Vagina (tissue), 2 donors: ENCODE measurements at places on chromosomes 5 and 9.

GRCh38 chr9:72119853-72120252, 29.4 kb upstream of the GDA start:
- no peak overlapping the region for H3K4me3 ChIP-seq
- H3K4me1 ChIP-seq: no peaks in the 10 kb centered on the region
- DNase-seq: no peak
- H3K36me3 ChIP-seq: no peaks in the 10 kb centered on the region
- no peak overlapping the region for H3K27ac ChIP-seq
- no peaks in the 10 kb centered on the region for H3K27me3 ChIP-seq

DNA sequence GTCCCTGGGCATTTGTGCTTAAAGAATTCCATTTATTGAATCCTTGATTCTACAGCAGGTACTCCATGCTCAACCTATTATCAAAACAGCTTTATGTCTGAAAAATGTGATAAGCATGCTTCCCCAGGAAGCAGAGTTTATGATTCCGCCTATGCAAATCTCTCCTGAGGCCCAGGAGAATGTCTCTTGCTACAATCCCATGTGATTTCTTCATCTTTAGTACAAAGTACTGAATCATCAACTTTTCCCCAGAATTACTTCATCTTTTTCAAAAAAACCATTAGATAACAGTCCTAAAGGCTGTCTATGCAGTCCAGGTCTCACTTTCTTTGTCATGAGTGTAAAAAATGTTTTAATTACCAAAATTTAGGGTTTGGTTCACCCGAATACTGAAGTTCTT, 130.2 kb upstream of the ADAMTSL1 start:
- no peaks in the 10 kb centered on the region for H3K36me3 ChIP-seq
- no peak overlapping the region for H3K27ac ChIP-seq
- no peak overlapping the region for H3K4me3 ChIP-seq
- DNase-seq: no peak
- no peaks in the 10 kb centered on the region for H3K27me3 ChIP-seq

GRCh38 chr5:117414926-117415325, 840.3 kb upstream of the SEMA6A start:
- no peaks in the 10 kb centered on the region for H3K27me3 ChIP-seq
- H3K36me3 ChIP-seq: no peaks in the 10 kb centered on the region
- DNase-seq: no peak

GRCh38 chr9:29078063-29078666, 1504.9 kb upstream of the C9orf72 start:
- no peaks in the 10 kb centered on the region for H3K4me1 ChIP-seq
- no peaks in the 10 kb centered on the region for H3K36me3 ChIP-seq
- no peaks in the 10 kb centered on the region for H3K27me3 ChIP-seq

DNA sequence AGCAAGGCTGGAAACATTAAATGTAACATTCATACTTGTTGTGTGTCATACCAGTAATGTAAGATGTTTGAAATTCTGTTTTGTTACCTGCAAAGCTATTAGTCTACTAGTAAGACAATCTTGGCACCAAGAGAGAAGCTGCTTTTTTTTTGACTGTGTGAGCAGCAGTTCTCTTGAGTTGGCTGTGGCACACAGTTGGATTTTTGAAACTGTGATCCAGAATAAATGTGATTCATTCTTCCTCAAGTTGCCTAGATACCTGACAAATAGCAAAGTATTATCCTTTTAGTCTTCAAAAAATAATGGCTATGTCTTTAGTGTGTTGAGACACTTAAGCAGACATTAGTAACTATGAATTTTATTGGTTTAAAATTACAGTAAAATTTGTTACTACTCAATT, 57.2 kb upstream of the HAPLN1 start:
- no peaks in the 10 kb centered on the region for H3K27me3 ChIP-seq
- no peaks in the 10 kb centered on the region for H3K4me1 ChIP-seq
- H3K27ac ChIP-seq: no peak overlapping the region
- H3K4me3 ChIP-seq: no peak overlapping the region

DNA sequence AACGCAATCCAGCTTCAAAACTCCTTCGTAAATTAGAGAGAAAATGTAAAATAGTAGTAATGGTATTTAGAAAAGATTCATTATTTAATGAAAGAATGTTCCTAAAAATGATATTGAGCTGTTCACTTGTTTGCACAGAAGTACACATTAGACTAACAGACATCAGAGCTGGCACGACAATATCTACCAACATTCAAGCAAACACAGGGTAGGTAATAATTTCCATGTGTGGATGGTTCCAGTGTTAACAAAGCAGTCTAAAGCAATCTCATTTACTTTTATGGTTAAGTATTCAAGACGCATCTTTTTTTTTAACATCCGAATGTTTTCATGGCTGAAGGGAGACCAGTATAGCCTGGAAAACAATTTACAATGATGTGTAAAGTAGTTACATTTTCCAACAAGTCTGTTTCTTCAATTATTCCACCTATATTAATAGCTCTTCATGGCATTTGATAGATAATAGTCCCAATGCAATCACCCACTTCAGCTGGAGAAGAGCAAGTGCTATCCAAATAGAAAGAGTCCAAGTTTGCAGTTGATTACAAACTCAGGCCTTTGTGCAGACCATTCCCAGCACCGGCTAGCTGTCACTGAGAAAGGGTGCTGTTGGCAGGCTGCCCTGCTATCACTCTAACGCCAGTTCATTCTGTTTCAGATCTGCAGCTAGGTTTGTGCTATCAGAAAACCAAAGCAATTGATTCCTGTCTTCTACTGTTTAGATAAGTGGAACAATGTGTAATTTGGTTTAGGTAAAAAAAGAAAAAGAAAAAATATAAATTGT, 458.8 kb downstream of the DTWD2 start:
- no peak overlapping the region for H3K4me3 ChIP-seq
- H3K4me1 ChIP-seq: no peaks in the 10 kb centered on the region
- no peaks in the 10 kb centered on the region for H3K27me3 ChIP-seq

DNA sequence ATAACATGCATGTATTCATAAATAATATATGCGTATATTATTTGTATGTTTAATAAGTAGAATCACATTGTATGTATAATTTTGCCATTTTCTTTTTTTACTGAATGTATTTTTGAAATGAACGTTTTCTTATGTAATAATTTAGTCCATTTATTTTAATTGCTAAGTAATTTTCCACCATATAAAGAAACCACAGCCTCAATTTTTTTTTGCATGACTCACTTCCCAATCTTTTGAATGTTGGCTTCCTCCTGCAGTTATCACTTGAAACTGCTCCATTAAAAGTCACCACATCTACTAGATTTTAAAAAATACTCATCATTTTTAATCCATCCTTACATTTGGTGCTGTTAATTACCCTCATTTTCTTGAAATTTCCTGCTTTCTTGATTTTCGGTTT, 363.3 kb upstream of the MEF2C start:
- DNase-seq: no peak
- H3K4me1 ChIP-seq: no peaks in the 10 kb centered on the region
- no peaks in the 10 kb centered on the region for H3K27me3 ChIP-seq

DNA sequence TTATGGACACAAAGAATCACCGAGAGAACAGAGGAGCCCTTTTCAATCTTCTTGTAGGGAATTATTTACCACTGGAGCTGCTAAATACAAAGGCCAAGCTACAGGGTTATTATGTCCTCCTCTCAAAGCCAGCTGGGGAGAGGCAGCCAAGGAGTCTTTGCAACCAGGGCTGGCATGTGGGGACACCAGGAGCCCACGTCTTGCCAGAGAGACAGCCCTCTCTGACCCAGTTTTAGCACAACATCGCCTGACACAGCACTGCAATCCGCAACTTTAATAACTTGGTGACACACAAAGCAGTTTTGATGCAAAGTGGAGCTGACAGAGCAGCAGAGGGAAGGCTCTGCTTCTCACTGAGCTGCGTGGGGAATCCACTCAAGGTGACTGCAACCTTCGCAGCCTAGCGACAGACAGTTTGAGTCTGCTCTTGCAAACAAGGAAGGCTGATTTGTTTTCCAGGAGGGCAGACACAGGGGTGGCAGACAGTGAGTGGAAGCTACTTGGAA, 33.6 kb downstream of the TLR4 start:
- no peak overlapping the region for H3K27ac ChIP-seq
- no peaks in the 10 kb centered on the region for H3K27me3 ChIP-seq
- DNase-seq: no peak

GRCh38 chr5:106730912-106731311, 939.8 kb downstream of the EFNA5 start:
- DNase-seq: no peak
- no peaks in the 10 kb centered on the region for H3K4me1 ChIP-seq
- H3K36me3 ChIP-seq: no peaks in the 10 kb centered on the region
- no peak overlapping the region for H3K4me3 ChIP-seq

DNA sequence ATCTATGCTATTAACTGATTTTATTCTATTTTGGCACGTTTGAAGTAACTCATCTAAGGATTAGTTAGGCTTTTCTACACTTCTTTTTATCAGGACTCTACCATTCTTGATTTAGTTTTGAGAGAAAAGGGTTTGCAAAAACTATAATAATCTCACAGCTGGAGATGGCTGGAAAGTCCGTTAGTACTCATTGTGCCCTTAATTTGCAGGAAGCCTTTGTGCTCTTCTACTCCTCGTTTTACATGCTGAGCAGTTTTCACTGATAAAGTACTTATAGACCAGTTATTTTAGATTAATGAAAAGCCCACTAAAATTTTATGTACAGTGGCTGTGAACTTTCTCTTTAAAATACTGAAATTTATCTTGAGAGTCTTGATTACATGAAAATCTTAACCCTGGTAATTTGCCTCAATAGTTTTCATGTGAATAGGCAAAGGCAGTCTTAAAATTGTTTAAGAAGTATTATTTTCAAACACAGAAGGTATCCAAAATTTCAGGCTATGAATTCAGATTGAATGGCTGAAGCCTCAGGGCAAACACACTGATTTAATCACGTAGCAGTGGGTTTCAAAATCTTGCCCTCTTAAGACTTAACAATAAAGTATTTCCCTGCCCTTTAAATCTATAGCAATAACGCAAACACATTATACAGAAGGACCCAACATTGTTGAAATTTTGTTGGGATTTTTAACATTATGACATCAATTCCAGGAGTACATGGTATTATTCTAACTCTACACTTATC, 18.6 kb downstream of the MLLT3 start:
- no peaks in the 10 kb centered on the region for H3K36me3 ChIP-seq
- no peak for DNase-seq
- peaks cover 35% of the 10 kb centered on the region for H3K4me1 ChIP-seq
- no peak overlapping the region for H3K4me3 ChIP-seq

GRCh38 chr5:56910210-56910965, 992 bp downstream of the SETD9 start:
- peak overlapping the region; percentile 95 for H3K27ac ChIP-seq
- peaks cover 8% of the 10 kb centered on the region for H3K4me1 ChIP-seq
- no peaks in the 10 kb centered on the region for H3K36me3 ChIP-seq
- DNase-seq: no peak
- H3K27me3 ChIP-seq: no peaks in the 10 kb centered on the region

- no peak for DNase-seq
- peaks cover 40% of the 10 kb centered on the region for H3K36me3 ChIP-seq
- H3K27me3 ChIP-seq: no peaks in the 10 kb centered on the region
Observed at GRCh38 chr9:132626285-132626684, 43.5 kb downstream of the DDX31 start.

- no peak overlapping the region for H3K4me3 ChIP-seq
- H3K36me3 ChIP-seq: no peaks in the 10 kb centered on the region
- no peak overlapping the region for H3K27ac ChIP-seq
- DNase-seq: no peak
Observed at GRCh38 chr5:161312882-161313281, 233.6 kb downstream of the GABRB2 start.

- no peak for DNase-seq
- H3K27ac ChIP-seq: no peak overlapping the region
- no peaks in the 10 kb centered on the region for H3K4me1 ChIP-seq
- no peaks in the 10 kb centered on the region for H3K27me3 ChIP-seq
- H3K36me3 ChIP-seq: no peaks in the 10 kb centered on the region
- H3K4me3 ChIP-seq: no peak overlapping the region
Observed at GRCh38 chr9:26579056-26579455, 313.5 kb downstream of the CAAP1 start.

- H3K27me3 ChIP-seq: no peaks in the 10 kb centered on the region
- no peak overlapping the region for H3K27ac ChIP-seq
- no peak overlapping the region for H3K4me3 ChIP-seq
- no peaks in the 10 kb centered on the region for H3K4me1 ChIP-seq
Observed at GRCh38 chr9:80871596-80871995, 817.8 kb downstream of the TLE1 start.

GRCh38 chr9:80792726-80793125, 896.6 kb downstream of the TLE1 start:
- DNase-seq: no peak
- H3K36me3 ChIP-seq: no peaks in the 10 kb centered on the region
- no peaks in the 10 kb centered on the region for H3K27me3 ChIP-seq
- H3K27ac ChIP-seq: no peak overlapping the region
- H3K4me3 ChIP-seq: no peak overlapping the region

- H3K36me3 ChIP-seq: no peaks in the 10 kb centered on the region
- DNase-seq: no peak
- H3K4me1 ChIP-seq: peaks cover 14% of the 10 kb centered on the region
- H3K27me3 ChIP-seq: no peaks in the 10 kb centered on the region
Observed at GRCh38 chr5:17308326-17309065, 91.1 kb downstream of the BASP1 start.

- H3K27me3 ChIP-seq: no peaks in the 10 kb centered on the region
- DNase-seq: no peak
- H3K27ac ChIP-seq: no peak overlapping the region
- no peak overlapping the region for H3K4me3 ChIP-seq
- no peaks in the 10 kb centered on the region for H3K4me1 ChIP-seq
Observed at GRCh38 chr5:35182910-35183535, 47.3 kb downstream of the PRLR start.

GRCh38 chr5:81896764-81897163, 75.1 kb upstream of the ATG10 start:
- no peak overlapping the region for H3K4me3 ChIP-seq
- no peak overlapping the region for H3K27ac ChIP-seq
- H3K4me1 ChIP-seq: no peaks in the 10 kb centered on the region

DNA sequence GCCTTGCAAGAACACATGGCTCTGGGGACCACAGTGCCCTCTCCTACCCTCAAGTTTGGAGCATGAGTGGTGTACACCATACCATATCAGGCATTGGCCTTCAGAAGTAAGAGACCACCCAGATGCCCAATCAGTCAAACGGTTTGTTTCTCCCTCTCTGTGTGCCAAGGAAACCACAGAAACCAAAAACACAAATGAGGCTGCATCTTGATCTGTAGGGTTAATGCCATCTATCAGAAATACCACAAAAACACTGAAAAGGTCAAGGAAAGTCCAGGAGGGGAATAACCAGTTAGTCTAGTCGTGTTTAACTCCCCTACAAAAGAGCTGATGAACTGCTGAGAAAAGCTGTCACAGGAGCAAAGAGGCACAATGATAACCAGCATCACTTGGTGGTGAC, 78.4 kb downstream of the INSYN2B start:
- no peaks in the 10 kb centered on the region for H3K27me3 ChIP-seq
- DNase-seq: no peak
- no peaks in the 10 kb centered on the region for H3K4me1 ChIP-seq
- no peak overlapping the region for H3K4me3 ChIP-seq
- H3K27ac ChIP-seq: no peak overlapping the region
- H3K36me3 ChIP-seq: no peaks in the 10 kb centered on the region

GRCh38 chr9:95382433-95382832, 64.9 kb upstream of the FANCC start:
- H3K27me3 ChIP-seq: no peaks in the 10 kb centered on the region
- H3K36me3 ChIP-seq: no peaks in the 10 kb centered on the region
- DNase-seq: no peak
- H3K4me3 ChIP-seq: no peak overlapping the region
- H3K4me1 ChIP-seq: no peaks in the 10 kb centered on the region
- H3K27ac ChIP-seq: no peak overlapping the region

GRCh38 chr9:90340421-90340820, 302.2 kb downstream of the DIRAS2 start:
- DNase-seq: no peak
- H3K27me3 ChIP-seq: no peaks in the 10 kb centered on the region
- no peaks in the 10 kb centered on the region for H3K4me1 ChIP-seq

GRCh38 chr5:53303105-53303504, 177.3 kb upstream of the FST start:
- H3K4me1 ChIP-seq: no peaks in the 10 kb centered on the region
- no peak overlapping the region for H3K4me3 ChIP-seq
- H3K27ac ChIP-seq: no peak overlapping the region
- H3K27me3 ChIP-seq: no peaks in the 10 kb centered on the region
- no peak for DNase-seq
- no peaks in the 10 kb centered on the region for H3K36me3 ChIP-seq
